Bronchial smooth muscle cell (primary cell): ENCODE measurements at places on chromosomes 3 and 15. TPM values are rescaled to one million over a fixed set of nuclear protein-coding genes. Genes with fewer than 3 reads are reported as not detected.

CNTN6 gene
- total RNA-seq, result not detected in 2 replicates

P2RY12 gene
- 0.09 and 0.16 TPM in 2 replicates for total RNA-seq

MINDY2 gene
- total RNA-seq, result 14.0 and 17.0 TPM in 2 replicates

PLSCR2 gene
- 0.32 TPM in 1 of 2 replicates, not detected in the other for total RNA-seq

CAMK1 gene
- total RNA-seq, result 38.5 and 52.0 TPM in 2 replicates

IGSF10 gene
- total RNA-seq, result 0.94 and 2.0 TPM in 2 replicates
